ENCODE measurements at places on chromosomes 2 and 18.
A peak's percentile ranks its signal among the peaks of the same experiment; 100 is the strongest.

DNA sequence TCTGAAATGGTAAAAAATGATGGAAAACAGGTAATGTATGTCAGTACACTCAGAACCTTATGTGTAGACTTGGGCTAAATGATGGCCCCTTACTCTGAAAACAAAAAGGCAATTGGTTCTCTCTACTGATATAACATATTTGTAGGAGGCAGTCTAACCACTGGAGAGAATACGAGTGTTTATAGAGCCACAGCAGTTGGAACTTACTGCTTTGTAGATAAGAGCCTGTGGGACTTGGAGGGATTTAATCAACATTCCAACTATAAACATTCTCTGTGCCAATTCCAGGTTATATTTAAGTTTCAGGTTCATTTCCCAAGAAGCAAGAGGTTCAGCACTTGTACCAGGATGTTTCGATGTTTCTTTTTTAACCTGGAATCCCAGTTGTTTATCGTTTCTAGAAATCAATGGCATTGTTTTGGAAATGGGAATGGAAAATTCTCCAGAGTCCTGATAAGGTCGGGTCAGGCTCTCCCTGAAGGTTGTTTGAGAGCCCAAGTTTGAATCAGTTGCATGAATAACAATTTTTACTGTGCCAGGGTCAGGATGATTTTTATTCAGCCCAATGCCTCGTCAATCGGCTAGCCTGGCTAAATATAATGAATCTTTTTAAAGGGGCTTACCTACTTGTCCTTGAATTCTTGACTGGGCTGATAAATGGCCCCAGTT, 278.4 kb upstream of the FAM98A start:
- ATAC-seq = no peak

GRCh38 chr2:80086831-80087230, 217.7 kb downstream of the LRRTM1 start:
- ATAC-seq = peak; percentile 58

GRCh38 chr2:216839688-216840087, 20.2 kb downstream of the TNP1 start:
- ATAC-seq = no peak

DNA sequence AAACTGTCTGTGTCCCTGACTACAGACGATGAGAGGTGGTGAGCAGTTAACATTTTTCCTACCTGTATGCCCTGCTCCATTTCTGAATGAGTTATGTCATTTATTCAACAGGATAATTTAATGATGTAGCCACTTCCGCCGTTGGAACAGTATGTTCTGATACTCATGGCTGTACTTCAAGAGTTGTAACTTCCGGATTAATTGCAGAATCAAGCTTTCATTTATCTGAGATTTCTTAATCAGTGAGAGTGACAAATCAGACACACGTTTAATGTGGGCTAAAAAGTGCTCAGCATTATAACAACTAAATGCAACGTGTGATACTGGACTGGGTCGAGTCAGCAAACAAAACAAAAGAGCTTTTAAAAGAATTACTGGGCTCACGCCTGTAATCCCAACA, 107.7 kb downstream of the KCTD1 start:
- ATAC-seq = no peak

- no peak for ATAC-seq
These were observed 25.4 kb upstream of the PID1 start for GRCh38 chr2:229296536-229296935.

DNA sequence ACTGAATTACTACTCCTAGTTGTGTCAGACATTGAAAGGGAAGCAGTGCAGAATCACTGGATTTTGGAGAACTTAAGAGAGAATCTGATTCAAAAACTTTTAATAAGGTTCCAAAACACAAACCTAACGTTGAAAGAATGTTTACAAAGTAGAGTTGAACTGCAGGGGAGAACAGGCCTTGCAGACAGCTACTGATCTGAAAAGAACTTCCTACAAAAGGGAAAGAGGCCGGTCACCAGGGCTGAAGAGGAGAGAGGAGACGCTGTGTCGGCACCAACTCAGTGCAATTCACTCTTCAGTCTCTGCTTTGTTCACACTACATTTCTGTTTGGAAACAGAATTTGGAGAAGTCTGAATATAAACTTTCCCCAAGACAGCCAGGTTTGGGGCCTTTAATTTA, 124.0 kb downstream of the GAREM1 start:
- no peak for ATAC-seq

- ATAC-seq = peak; percentile 74
These were observed 27.3 kb downstream of the LAMA3 start for GRCh38 chr18:23716516-23716915.

DNA sequence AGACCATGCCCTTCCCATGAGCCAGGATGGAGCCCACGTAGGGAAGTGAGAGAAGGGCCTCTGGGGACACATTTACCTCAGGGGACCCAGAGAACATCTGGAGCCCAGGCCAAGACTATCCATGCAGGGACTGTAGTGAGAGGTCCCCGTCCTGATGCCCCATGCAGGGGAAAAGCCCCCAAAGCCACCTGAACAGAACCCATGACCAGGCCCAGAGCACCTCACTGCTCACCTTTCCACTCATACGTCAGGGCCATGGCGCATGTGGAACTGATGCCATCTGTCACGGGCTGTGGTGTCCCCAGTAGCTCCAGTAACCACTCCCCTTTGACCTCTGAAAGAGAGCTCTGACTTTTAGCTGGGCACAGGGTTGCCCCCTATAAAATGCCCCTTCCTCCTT, 106.5 kb upstream of the TEX51 start:
- no peak for ATAC-seq

DNA sequence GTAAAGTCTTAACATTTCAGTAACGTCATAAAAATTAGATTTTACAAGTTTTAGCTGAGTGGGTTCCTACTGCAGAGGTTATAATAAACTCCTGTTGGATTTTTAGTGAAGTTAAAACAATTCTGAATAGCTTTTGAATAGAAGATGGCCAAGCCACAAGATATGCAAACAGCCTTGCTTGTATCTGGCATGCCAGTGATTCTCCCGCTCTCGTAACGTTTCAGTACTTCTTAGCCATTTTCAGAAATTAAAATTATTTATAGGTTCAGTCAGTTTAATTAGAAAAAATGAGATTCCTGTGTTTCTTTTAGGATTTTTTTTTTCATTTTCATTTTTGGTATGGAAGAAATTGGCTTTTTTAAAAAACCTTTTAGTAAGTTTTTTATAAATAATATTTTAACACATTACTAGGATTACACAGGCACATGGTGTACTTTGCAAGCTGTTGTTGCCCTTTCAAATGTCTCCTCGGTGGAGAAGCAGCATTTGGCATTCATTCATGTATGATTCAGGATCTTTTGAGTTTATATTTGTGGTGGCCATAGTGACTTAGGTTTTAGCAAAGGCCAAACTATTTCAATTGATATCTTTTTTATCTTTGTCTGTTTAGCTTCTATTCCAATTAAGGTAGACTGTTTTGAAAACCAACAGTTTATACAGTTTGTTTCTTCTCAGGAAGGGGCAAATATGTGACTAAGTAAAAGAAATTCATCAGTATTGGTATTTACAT, 30.6 kb upstream of the RND3 start:
- peak; percentile 23 for ATAC-seq

DNA sequence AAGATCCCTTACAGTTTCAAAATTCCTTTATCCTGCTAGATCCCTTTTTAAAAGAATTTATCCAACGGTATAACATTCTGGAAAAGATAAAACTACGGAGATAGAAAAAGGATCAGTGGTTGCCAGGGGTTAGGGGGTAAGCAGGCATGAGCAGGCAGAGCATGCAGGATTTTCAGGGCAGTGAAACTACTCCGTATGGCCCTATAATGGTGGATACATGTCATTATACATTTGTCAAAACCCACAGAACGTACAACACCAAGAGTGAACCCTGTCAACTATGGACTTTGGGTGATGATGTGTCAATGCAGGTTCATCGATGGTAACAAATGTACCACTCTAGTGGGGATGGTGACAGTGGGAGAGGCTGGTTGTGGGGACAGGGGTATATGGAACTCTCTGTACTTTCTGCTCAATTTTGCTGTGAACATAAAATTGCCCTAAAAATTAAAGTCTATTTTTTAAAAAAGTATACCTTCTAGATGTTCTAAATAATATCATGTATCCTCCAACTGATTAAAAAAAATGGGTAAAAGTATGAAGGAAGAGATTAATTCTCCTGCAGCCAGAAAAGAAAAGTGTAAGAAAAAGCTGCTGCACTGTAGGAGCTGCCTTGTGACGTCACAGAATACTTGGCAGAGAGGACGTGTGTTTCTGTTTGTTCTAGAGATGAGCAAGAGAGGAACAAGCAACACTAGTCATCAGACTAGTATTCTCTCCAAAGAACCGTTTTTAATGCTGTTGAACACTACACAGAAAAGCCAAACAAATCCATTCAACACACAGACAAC, 23.6 kb downstream of the ANKRD44 start:
- peak; percentile 99 for ATAC-seq

GRCh38 chr18:58196881-58197872, 153.2 kb downstream of the NEDD4L start:
- no peak for ATAC-seq

- no peak for ATAC-seq
These were observed 15.0 kb upstream of the CAB39 start for GRCh38 chr2:230697676-230698075.

DNA sequence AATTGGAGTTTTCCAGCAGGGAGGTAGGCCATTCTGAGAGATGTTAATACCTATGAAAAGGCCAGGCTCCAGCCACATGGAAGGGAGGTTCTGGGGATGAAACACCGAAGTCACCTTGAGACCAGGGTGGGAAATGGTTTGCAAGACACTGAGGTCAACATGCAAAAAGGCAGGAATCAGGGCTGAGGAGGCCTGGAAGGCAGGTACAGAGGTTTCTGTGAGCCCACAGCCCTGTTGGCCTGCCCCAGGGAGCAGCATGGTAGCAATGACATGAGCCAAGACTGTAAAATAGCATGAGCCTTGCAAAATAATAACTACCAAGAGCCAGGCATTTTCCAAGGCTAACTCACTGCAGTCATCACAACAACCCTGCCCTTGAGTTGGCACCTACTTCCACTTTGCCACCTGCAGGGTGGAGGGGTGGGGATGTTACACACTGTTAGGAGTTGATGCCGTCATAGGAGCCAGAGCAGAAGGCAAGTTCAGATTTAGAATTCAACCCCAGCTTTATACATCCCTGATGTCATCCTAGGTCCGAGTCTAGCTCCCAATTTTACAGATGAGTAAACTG, 61.3 kb downstream of the ZBTB7C start:
- ATAC-seq = no peak

DNA sequence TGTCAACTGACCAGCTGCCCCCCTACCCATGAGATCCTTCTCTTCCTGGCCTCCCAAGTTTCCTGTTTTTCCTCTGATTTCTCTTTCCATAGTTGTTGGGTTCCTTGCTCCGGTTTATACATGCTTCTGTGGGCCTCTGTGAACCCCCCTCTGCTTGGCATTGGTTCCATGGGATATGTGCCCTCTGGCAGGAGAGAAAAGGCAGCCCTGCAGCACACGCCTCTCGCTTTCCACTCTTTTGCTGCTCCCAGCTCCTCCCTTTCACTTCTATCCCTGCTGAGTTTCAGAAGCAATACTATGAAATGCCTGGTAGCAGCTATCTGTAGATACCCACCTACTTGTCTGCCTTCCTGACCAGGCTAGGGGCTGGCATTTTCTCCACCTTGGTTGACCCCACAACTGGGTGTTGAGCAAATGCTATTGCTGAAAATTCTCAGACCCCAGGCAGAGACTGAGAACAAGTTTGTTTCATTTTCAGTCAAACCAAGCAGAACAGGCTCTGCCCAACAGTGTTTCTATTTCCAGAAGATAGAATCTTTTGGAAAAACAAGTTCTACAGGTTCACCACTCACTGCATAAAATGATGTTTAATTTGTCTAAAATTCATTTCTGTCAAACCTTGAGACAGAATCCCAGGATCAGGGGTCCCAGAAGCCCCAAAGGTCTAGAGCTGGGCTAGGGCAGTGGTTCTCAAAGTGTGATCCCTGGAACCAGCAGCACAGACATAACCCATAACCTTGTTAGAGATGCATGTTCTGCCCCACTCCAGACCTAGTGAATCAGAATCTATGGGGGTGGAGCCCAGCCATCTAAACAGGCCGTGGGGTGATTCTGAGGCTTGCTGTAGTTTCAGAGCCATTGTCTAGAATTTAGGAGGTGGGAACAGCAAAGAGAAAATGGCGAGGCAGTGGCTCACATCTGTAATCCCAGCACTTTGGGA, 13.4 kb downstream of the CAPG start:
- peak; percentile 35 for ATAC-seq

DNA sequence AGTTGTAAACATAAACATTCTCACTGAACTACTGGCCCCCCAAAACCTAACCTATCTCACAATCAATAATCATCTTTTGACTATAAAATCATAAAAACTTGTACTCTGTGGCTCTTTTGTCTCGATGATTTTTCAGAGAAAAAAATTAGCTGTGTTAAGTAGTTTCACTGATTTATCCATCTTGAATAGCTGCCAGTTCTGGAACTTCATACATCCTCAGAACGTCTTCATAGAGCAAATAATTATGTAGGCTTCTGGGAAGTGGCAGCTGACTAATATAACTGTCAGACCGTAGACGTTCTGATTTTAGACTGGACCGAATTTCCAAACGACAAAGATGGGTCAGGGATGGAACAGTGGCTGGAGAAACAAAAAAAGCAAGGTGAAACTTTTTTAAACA, 97.3 kb upstream of the CHAC2 start:
- ATAC-seq = no peak

- no peak for ATAC-seq
These were observed 64.7 kb upstream of the SLC8A1 start for GRCh38 chr2:40516604-40517003.

- ATAC-seq = peak; percentile 47
These were observed 1.2 kb downstream of the STK17B start for GRCh38 chr2:196170213-196170605.

- ATAC-seq = no peak
These were observed 5.2 kb downstream of the GALR1 start for GRCh38 chr18:77254711-77255405.

DNA sequence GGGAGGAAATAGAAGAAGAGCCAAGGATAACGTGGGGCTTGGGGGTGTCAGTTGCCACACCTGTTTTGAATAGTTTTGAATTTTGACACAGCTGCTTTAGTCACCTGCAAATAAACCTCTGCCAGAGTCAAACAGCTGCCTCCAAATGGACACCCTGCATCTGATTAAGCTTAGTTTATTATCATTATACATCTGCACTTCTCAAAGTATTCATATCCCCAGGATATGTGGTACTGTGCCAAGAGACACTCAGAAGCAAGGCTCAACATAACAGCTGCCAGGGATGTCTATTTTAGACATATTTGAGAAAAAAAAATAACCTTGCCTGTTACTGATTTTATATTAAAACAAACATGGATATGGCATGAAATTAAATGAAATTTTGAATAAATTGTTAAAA, 122.5 kb upstream of the WDR75 start:
- ATAC-seq = no peak

GRCh38 chr2:168705534-168706470, 96.6 kb upstream of the NOSTRIN start:
- ATAC-seq = peak; percentile 70

Data from SK-N-SH treated with all-trans-retinoic acid at 6 μM for 48 hours (cell line).